NCI-H2171 (cell line): ENCODE measurements at places on chromosomes 5 and 9.

- no peak for DNase-seq
Measured at GRCh38 chr5:157502143-157502647, 42.2 kb downstream of the NIPAL4 start.

GRCh38 chr5:150272531-150272930, 17.0 kb downstream of the CAMK2A start:
- DNase-seq: peak; percentile 47

DNA sequence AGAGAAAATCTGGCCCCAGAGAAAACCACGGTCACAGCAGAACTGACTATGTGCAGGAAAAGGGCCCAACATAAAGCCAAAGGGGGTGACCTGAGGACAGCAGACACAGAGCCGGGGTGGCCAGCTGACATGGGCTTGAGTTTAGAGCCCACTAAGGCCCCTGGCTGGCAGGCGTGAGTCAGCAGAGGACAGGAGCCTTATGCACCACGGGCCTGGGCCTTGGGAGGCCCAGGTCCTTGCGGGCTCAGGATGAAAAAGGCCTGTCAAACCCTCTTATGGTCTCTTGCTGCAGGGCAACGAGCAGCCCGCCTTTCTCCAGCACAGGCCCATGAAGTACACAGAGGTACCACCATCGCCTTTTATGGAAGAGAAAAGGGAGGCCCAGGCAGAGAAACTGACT, 19.7 kb downstream of the STK10 start:
- DNase-seq: no peak

DNA sequence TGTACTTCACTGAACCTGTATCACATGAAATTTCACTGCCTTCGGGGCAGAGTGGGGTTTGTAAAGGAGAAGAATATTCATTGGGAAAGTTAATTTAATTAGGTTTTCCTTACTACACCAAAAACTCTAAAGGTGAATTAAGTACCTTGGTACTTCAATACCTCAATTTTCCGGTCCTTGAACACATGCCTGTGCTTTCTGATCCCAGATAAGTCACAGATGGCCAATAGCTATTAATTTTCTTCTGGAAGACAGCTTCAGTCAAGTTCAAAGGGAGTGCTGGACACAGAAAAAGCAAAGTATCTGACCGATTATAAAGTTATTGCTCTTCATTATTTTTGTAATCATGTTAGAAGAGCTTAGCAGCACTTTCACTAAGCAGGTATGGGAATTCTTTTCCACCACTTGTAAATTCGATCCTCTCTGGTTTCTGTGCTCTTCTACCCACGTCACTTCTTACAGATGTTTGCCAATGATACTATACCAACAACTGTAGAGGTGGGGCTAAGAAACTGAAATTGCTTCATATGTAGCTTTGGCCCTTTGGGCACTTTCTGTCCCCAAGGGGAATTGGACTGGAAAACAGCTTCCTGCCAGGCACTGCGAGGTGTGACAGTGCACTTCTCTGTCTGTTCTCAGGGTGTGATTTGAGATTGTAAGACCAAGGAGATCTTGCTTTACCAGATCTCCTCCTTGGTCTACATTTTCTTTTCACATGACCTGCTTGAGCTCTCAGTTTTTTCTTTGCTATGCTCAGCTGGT, 164.0 kb downstream of the CCDC192 start:
- no peak for DNase-seq

- DNase-seq: no peak
Measured at GRCh38 chr5:32837211-32837610, 126.1 kb downstream of the NPR3 start.
